Left ventricle myocardium superior (tissue), 1 donor: ENCODE measurements at places on chromosomes 5 and 9. TPM values are rescaled to one million over a fixed set of nuclear protein-coding genes. Genes with fewer than 3 reads are reported as not detected.

The ZNF367 gene
- 2.5 TPM for total RNA-seq

GRCh38 chr5:76273206-76273885 lies 129.7 kb upstream of the IQGAP2 start:
- DNase-seq, result no peak

DNA sequence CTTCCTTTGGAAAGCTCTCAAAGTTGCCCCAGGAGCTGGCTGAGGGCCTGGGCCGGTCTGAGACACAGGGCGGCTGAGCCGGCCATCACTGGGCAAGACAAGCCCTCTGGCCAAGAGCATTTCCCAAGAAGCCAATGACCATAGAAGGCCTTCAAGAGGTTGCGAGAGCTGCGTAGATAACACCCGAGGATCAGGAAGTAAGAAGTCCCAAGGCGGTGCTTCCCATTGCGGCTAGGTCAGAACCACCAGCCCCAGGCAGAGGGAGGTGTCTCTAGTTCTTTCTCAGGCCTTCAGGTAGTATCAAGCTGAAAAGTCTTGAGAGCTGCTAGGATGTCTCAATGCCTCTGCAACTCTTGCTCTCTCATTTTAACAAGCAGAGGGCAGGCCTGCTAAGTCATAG lies 54.0 kb upstream of the C5orf58 start:
- no peak for DNase-seq

The C7 gene
- 199 TPM for total RNA-seq

The ANKRD31 gene
- not detected for total RNA-seq

DNA sequence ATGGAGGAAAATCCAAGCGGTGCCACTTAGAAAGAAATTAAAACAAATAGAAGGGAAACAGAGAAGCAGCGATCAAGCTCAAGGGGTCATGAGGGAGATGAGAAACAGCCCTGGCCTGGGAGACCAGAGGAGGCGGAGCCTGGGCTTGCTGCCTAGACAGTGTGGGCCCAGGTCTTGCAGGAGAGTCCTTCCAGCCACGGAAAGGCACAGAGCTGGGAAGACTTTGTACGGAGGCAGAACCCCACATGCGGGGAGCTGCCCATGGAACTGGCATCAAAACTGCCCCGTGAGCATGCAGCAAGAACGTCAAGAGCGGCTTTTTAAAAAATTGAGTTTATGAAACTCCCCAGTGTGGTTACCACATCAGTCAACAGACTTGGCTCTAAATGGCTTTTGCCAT lies 119.4 kb downstream of the IRX1 start:
- peak; percentile 57 for DNase-seq

- no peak for DNase-seq
Observed at GRCh38 chr9:98977813-98978212, 34.1 kb downstream of the COL15A1 start.

DNA sequence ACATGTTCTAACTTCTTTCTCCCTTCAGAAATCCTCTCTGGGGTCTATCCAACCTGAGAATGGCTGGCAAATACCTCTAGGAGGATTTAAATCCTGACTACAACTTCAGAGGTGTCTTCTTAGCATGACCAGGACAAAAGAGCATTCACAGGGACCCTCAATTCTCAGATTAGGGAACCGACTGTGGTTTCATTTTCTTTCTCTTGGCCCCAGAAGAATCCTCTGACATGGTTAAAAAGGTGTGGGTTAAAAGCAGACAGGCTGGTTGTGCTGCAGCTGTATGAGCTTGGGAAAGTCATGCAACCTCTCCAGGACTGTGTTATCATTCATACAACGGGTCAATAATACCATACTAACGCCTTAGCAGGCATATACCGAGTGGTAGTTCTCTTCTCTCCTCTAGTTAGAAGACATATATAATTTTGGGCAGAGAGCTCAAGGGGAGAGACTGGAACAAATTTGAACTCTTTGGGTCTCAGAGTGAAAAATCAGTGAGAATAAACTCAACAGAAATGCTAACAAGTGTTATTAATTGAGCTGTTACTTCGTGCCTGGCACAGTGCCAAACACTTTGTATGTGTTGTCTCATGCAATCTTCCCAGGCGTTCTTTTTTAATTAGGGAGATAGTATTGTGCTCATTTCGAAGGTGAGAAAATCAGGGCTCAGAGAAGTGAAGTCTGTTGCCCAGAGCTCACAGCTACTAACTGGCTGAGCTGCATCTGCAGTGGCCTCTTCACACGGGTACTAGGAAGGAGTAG lies 35.2 kb downstream of the INSYN2B start:
- DNase-seq, result no peak

DNA sequence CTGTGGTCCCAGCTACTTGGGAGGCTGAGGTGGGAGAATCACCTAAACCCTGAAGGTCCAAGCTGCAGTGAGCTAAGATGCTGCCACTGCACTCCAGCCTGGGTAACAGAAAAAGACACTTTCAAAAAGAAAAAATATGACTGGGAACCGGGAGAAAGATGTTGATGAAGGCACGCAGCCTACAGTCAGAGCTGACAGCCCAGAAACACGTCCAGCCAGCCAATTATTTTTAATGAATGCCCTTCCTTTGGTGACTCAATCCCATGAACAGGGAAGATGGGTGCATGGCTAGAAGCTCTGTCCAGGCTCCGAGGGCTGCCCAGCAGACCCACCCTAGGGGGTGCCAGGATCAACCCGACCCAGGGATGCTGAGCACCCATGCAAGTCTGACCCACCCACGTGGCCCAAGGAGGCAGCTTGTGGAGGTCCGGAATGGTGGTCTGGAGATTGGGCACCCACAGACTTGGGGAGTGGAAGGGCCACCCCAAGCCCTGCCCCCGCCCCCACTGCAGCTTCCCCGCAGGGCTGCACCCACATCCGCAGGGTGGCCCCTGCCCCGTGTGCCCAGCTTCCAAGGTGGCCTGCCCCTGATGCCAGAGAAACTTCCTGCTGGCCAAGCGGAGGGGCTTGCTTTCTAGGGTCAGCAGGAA lies 51.0 kb downstream of the ADAMTS2 start:
- DNase-seq, result peak; percentile 17

The LCN9 gene
- total RNA-seq, result not detected

GRCh38 chr5:75510836-75511434 lies 494 bp downstream of the CERT1 start:
- peak; percentile 62 for DNase-seq

- no peak for DNase-seq
Observed at GRCh38 chr5:18712936-18713485, 1078.8 kb downstream of the TAF11L14 start.

GRCh38 chr9:447230-448025 lies 232.8 kb downstream of the DOCK8 start:
- no peak for DNase-seq
